Epithelial cell of proximal tubule (primary cell): ENCODE measurements at places on chromosomes 11 and 22.

- DNase-seq: no peak
These were observed 36.1 kb upstream of the SMCO4 start for GRCh38 chr11:93579187-93579751.

DNA sequence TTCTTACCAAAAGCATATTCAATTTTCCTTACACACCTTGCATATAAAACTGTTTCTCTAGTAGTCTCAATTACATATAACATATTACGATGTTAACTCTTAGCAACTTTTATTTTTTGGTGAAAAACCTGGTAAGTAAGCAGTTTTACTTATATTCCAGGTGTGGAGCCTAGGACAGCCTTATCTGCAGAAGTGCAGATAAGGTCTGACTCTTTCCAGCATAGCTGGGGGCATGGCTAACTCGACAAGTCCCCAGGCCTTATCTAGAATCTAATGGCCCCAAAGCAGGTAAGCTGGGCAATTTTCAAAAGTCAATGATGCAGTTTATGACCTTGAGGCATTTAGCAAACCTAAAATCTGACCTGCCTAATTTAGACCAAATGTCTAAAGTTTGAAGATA is 4.2 kb upstream of the C1QTNF6 start:
- no peak for DNase-seq

DNA sequence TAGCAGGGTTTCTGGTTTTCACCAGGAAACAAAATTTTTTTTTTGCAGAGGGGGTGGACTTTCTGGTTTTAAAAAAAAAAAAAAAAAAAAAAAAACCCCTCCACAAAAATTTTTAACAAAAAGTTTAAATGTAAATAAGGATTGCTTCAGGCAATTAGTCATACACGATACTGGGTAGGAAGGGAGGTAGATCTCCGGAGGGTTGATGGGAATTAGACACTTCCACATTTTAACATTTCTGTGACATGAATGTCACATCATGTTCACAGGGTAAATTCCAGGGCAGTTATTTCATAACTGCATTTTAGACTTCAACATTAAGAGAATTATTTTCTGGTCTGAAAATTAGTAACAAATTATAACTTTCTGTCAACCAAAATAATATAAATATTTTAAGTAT is 15.9 kb downstream of the NUP98 start:
- DNase-seq: no peak

DNA sequence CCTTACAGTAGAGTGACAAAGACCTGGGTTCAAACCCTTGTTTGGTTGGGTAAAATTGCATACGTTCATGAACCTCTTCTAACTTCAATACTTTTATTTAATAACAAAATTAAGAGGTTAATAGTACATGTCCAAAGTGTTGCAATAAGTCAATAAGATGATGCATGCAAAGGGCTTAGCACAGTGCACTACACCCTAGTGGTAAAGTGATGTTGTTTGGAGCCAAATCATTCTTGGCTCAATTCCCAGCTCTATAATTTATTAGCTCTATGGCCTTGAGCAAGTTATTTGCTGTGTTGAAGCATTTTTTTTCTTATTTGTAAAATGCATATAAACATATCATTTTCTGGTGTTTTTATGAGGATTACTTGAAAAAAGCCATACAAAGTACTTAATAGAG is 945.3 kb downstream of the LRRC4C start:
- DNase-seq: peak; percentile 86

- DNase-seq: no peak
These were observed 73.9 kb downstream of the CTTN start for GRCh38 chr11:70472240-70472639.
